Ovary (tissue), 10 donors: ENCODE measurements at places on chromosomes 1 and 21. TPM values are rescaled to one million over a fixed set of nuclear protein-coding genes. Genes with fewer than 3 reads are reported as not detected.

The NIPAL3 gene
- total RNA-seq: 10.9 TPM

The TMPRSS3 gene
- total RNA-seq: 3.4 TPM

The ITGB2 gene
- total RNA-seq: 15.2 TPM

The B3GALNT2 gene
- total RNA-seq: 21.5 TPM

The OVAAL gene
- not detected for total RNA-seq

GRCh38 chr1:93666613-93667384 lies 14.8 kb downstream of the BCAR3 start:
- no peak for DNase-seq

- DNase-seq: no peak
These were observed 102.9 kb downstream of the AHCTF1 start for GRCh38 chr1:246828818-246829217.

DNA sequence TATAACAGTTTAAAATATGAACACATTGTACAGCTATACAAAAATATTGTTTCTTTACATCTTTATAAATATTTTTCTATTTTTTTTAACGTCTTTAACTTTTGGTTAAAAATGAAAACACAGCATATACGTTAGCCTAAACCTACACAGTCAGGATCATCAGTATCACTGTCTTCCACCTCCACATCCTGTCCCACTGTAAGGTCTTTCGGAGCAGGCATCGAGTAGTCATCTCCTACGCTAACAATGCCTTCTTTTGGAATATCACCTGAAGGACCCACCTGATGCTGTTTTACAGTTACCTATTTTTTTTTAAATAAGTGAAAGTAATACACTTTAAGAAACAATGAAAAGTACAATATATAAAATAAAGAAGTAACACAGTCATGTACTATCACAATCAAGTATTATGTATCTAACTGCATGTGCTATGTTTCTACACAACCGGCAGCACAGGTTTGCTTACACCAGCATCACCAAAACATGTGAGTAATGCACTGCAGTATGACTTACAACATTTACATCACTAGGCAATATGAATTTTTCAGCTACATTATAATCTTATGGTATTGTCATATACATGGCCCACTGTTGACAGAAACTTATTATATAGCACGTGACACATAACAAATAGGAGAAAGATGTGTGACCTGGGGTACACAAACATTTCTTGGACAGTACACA lies 254.4 kb downstream of the AKT3 start:
- DNase-seq: no peak

DNA sequence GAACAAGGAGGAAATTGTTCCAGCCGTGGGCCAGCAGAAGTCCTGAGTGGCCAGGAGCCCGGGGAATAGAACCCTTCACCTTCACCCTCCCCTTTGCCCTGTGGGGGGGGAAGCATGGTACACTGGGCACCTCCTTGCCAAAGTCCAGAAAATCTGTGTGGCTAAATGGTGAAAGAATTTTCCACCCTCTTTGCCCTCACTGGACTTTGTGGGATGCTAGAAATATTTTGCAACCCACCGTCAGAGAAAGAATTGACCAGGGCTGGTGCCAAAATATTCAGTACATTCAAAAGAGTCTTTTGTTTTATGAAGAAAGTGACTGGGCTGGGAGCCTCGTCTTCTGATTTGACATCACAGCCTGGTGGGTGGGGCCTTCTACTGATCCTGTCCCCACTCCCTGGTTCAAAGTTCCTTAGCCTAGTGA lies 14.6 kb downstream of the NFASC start:
- no peak for DNase-seq

DNA sequence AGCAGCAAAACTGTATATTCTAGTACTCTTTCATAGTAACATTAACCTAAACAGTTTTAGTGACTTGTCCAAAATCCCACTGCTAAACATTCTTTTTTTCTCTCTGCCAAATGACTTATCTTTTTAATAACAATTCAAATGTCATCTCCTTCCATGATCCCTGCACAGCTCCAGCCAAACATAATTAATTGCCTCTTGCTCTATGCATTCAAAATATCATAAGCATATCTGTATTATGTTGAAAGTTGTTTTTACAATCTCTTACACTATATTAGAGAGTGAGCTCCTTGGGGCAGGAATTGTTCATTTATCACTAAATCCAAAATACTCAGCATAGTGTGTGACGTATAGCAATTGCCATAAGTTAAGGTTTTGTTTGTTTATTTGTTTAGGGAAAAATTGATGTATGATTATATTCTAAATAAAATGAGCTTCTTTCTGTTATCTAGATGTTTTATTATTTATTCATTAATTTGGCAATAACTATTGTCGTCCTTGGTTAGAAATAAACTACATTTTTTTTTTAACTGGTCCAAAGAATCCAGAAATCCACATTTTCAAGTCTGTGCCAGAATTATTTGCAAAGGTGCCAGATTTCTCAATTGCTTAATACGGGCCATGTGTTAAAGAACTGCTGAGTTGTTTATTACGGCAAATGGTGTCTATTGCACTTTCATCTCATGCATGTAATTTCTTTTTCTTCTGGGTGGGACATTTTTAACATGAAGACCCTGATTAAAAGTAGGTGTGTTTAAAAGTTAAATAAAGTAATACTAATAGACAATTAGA lies 577.2 kb upstream of the ZRANB2 start:
- DNase-seq: peak; percentile 21

- no peak for DNase-seq
These were observed 40.4 kb upstream of the ZSWIM5 start for GRCh38 chr1:45246760-45247159.

GRCh38 chr1:230069796-230070195 lies 2.8 kb downstream of the GALNT2 start:
- DNase-seq: no peak
